ENCODE measurements at places on chromosomes 16 and 17.

GRCh38 chr17:39916918-39917317 lies 1.5 kb downstream of the GSDMB start:
- DNase-seq: no peak

DNA sequence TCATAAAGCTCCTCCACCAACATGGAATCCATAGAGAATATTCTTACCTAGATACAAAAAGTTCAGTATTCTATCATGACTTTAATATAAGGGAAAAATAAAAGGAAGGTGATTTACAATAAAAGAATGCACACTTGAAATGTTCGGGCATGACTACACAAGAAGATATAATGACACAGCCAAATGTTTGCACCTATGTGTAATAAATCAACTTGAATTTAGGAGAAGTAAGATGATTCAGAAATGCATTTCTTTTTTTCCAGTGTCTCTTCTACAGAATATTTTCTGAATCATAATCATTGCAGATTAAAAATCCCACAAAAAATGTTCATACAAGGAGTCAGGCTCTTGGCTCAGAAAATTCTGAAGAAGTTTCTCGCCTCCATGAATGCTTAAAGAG lies 404.0 kb upstream of the HSBP1 start:
- DNase-seq: no peak

DNA sequence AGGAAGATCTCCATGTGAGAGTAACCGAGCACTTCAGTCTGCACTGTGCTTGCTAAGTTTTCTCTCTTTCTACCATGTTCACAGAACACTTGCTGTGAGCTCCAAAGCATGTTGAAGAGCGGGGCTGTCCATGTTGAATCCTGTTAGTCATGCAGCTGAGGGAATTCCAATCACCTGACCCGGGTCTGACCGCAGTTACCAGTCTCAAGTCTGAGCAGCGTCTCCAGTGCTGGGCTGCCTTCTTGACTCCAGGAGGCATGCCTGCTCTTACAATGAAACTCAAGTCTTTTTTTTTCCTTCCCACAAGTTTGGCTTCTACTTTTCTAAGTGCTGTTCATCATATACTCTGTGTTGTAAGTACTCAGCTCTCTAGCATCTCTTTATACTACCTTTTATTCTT lies 44.3 kb downstream of the HOXB1 start:
- no peak for DNase-seq

DNA sequence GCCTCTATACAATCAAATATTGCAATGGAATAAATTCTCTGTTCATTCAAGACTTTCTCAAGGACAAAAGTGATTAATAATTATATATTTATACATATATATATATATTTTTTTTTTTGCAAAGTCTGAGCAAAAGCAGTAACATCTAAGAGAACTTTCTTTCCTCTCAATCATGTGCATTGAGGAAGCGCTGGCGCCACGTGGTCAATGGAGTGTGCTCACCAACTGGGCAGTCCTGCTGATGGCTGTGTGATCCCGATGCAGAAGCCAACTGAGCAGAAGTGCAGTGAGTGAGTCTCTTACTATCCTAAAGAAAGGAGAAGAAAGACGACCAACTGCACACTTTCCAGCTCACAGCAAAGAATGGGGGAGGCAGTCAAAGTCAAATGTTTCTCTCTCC lies 37.2 kb upstream of the ULK2 start:
- no peak for DNase-seq

DNA sequence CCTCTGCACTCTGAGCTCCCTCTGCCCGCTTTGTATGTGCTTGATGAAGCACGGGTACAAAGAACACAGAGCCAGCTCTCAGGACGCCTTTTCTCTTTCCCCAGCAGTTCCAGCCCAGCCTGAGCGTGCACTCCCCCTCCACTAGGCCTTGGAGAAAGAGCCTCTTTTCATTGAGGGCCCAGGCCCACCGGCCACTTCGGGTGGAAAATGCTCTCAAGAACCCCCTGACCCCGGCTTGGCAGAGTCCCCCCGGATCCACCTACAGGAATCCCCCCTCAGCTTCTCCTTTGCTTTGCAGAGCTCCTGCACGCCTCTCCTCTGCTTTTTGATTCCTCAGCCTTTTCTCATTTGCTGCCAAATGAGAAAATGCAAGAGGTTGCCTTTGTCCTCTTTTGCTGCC lies 30.2 kb downstream of the MRC2 start:
- no peak for DNase-seq

DNA sequence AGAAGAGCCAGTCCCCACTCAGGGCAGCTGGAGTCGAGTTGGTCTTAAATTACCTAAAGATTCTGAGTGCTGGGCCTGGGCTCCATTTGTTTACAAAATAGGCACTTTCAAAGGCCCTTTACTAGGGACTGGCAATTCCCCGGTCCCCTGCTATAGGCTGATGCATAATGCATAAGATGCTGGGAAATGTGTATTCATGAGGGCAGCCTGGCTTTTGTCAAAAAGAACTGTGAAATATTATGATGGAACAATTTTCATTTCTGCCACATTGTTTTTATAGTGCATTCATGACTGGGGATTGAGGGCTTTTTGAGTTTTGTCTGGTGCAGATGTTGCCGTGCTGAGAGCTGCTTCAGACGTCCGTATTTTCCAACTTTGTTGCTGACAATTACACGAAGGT lies 617.0 kb upstream of the CDH5 start:
- DNase-seq: no peak

DNA sequence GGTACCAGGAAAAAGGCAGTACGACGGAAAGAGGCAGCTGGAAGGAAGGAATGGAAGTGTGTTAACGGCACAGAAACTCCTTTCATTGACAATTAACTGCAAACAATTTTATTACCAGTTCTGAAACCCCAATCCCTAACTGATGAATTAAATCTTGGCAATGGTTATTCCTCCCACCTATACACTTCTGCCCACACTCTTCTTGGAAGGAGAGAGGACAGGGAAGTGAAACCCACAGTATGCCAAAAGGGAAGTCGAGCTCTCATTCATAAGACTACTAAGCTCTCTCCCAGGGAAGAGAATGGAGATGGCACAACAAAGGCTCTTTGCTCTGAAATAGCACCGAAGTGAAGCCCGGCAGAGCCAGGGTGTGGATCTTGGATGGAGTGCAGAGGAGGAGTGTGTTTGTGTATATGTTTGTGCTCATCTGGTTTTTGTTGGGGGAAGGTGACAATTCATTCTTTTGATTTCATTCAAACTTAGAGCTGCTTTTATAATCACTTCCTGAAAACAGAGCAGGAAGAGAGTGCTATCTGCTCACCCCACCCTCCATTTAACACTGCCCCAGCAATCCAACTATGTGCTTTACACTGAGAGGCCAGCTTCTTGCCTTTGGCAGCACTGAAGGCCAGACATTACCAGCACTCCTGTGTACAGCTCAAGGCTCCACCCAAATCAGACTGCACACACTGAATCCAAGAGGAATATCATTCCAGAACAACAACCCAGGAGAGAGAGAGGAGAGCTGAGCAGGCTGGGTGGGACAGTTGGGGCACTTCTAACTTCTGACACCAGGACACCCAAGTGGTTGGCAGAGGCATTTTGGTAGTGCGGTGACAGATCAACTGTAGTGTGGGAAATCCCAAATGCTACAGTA lies 68.7 kb downstream of the HIC1 start:
- no peak for DNase-seq

DNA sequence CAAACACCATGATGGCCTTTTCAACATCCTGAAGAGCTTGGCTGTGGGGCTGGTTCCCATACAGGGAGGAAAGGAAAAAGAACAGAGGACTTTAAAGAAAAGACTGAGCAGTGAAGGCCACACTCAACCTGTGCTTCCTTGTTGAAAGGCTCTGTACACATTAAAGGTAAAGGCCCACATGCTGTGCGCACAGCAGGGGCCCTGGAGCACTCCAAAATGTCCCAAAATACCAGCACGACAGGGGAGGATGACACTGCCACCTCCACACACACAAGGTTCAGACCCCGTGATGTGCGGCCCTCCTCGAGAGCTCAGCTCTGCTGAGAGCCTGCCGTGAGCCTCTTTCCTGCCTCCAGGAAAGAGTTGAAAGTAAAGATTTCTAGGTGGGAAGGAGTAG lies 36.5 kb downstream of the FANCA start:
- DNase-seq: no peak

DNA sequence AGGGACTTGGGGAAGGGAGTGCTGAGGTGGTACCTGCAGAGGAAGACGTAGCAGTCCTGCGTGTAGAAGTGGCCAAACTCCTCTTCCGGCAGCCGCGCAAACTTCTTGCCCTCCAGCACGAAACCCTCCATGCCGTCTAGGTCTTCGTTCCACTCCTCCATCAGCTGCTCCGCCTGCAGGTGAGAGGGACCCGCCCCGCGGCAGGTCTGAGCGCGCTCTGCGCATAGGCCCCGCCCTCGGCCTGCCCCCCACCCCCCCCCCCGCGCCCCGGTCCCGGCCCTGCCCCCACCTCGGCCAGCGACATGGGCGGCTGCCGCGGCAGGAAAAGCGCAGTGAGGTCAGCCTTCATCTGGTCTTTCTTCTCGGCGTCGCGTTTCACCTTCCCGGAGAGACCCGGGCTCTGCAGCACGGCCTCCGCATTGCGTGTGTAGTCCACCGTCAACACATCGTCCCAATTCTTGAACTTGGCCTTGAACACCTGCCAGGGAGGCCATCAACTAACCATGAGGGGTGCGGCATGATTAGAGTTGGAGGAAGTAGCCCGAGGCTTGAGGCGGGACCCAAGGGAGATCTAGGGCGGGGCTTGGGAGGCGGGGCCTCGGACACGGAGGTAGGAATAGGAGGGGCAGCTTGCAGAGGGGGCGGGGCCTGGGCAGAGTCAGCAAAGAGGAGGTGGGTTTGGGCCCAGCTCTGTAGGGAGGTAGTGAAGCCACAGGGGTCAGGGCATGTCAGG lies 11.5 kb downstream of the FLII start:
- DNase-seq: no peak

DNA sequence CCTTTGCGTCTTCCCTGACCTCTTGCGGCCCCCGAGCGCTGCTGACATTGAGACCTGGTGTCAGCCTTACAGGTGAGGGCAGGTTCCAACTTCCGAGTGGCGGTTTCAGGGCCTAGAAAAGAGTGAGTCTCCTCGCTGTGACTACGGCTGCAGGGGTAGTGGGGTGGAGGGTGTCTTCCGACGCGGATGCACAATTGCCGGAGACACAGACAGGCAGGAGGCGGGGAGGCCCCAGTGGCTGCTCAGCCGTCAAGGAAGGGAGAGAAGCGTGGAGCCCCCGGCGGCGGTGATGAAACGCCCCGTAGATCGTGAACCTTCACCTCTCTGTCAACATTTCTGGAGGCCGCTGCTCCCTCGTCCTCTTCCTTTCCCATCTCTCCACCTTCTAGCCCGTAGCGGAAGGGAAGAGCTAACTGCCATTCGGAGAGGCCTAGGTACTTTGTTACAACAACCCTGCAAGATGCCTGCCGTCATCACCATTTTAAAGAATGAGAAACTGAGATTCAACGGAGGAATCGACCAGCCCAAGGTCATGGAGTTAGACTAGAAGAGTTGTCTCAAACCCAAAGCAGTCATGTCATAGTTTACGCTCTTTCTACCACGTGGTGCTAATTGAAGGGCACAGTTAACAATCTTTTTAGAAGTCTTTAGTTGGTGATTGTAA lies 485 bp downstream of the DNAJA3 start:
- DNase-seq: no peak

DNA sequence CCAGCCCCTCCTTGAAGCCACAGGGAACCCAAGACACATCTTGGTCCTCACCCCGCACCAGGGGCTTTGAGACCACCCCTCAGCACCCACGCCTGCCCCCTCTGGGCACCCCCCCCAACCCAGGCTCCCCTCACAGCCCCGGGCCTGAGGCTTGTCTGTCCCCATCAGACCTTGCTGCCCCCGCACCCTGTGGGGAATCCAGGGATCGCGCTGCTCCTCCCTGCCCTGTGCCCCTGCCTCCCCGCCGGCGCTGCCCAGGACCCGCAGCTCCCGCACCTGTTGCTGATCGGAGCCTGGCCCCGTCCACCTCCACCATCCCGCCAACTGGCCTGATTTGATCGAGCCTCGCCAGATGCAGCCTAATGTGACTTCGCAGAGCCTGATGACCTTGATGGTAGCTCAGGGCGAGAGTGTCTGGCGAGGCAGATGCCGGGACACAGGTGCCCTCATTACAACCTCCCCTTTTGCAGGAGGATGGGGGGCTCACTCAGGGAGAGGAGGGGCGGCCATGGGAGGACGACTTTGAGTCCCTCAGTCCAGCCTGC lies 29.0 kb downstream of the SLC25A10 start:
- DNase-seq: no peak

GRCh38 chr17:47776330-47777197 lies 43.5 kb downstream of the TBX21 start:
- no peak for DNase-seq

GRCh38 chr16:28062847-28063521 lies 530 bp downstream of the GSG1L start:
- no peak for DNase-seq

- no peak for DNase-seq
Measured at GRCh38 chr17:48326310-48326709, 103.7 kb downstream of the SKAP1 start.

DNA sequence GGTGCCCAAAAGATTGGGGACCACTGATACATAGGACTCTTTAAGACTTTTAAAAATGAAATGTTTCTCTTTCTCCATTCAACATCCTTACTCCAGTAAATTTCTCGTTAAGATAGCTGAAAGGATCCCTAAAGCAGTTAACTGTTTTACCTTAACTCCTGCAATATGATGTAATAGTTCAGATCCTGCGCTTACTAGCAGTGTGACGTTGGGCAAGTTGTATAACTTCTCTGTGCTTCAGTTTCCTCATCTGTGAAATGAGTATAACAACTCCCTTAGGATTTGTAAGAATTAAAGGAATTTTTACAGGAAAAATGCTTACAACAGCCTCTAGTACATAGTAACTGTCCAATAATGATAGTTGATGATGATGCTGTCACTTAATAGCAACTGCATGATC lies 158.9 kb downstream of the TANC2 start:
- DNase-seq: no peak

- no peak for DNase-seq
Measured at GRCh38 chr16:66551348-66551759, 1.0 kb upstream of the CKLF start.

- no peak for DNase-seq
Measured at GRCh38 chr17:13635951-13636350, 34.2 kb upstream of the HS3ST3A1 start.

GRCh38 chr16:7545251-7545650 lies 212.6 kb downstream of the RBFOX1 start:
- DNase-seq: no peak

DNA sequence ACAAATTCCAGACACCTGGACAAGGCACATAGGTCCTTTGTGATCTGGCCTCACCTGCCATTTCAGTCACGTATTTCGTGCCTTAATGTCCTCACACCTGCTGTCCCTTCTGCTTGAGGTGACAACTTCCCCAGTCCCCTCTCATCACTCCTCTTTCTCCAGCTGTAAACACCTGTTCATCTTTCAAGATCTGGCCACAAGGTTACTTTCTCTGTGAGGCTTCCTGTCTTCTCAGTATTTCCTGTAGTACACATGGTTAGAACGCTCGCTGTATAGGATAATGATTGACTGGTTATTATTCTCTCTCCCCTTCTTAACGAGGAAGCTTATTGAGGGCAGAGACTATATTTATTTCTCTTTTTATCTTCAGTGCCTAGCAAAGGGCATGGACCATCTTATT lies 74.5 kb upstream of the PMFBP1 start:
- DNase-seq: no peak

Measured in neuronal stem cell (in vitro differentiated cells).